ENCODE measurements at places on chromosomes 3 and 15. TPM values are rescaled to one million over a fixed set of nuclear protein-coding genes. Genes with fewer than 3 reads are reported as not detected.

GRCh38 chr15:92624401-92624991 is 31.1 kb downstream of the FAM174B start:
- peak overlapping the region; percentile 59 for H3K27ac ChIP-seq
- peak; percentile 19 for DNase-seq
- no peaks in the 10 kb centered on the region for H3K27me3 ChIP-seq
- H3K36me3 ChIP-seq: no peaks in the 10 kb centered on the region

DNA sequence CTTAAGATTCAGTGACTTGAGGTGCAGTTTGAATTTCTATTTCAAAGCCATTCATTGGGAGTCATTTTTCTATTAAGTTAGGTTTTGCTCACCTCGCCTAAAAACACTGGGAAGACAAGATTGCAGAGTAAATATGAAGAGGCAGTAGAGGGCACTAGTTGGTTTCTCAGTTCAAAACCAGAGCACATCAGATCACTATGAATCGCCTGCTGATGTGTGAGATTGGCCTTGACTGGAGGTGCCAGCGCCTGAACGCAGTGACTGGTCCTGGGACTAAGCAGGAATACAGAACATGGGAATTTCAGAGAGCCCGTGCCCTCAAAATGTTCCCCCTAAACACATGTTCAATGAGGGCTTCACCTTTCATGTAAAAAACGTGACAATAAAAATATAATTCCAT is 229.0 kb downstream of the ITPR1 start:
- no peaks in the 10 kb centered on the region for H3K36me3 ChIP-seq
- H3K27ac ChIP-seq: peak overlapping the region; percentile 79
- peaks cover 23% of the 10 kb centered on the region for H3K4me1 ChIP-seq
- DNase-seq: peak; percentile 57

- no peaks in the 10 kb centered on the region for H3K36me3 ChIP-seq
- no peaks in the 10 kb centered on the region for H3K27me3 ChIP-seq
- H3K4me3 ChIP-seq: no peak overlapping the region
Observed at GRCh38 chr15:38406436-38406835, 47.5 kb upstream of the FAM98B start.

TMEM42 gene
- not detected for total RNA-seq

DNA sequence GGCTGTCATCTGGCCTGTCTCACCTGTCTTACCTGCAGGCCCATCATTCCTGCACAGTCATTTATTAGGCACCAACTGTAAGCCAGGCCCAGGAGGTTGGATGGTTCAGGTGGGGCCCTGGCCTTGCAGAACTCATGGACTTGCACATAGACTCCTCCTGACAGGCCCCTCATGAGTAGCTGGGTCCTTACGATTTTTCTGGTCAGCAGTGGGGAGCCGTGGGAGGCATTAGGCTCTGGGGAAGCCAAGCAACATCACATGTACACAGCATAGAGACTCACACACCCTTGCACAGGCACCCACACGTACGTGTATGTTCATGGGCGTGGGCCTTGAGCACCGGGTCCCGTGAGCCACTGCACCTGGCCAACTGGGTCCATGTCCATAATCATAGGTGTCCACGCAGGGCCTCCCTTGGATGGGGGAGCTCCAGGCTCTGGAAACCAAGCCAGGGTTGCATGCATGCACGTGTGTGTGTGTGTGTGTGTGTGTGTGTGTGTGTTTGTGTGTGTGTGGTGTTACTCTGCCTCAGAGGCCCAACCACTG is 20.3 kb downstream of the CISH start:
- no peak overlapping the region for H3K4me3 ChIP-seq
- peak overlapping the region; percentile 65 for H3K27ac ChIP-seq
- H3K36me3 ChIP-seq: no peaks in the 10 kb centered on the region
- H3K4me1 ChIP-seq: peaks cover 18% of the 10 kb centered on the region
- no peaks in the 10 kb centered on the region for H3K27me3 ChIP-seq

DNA sequence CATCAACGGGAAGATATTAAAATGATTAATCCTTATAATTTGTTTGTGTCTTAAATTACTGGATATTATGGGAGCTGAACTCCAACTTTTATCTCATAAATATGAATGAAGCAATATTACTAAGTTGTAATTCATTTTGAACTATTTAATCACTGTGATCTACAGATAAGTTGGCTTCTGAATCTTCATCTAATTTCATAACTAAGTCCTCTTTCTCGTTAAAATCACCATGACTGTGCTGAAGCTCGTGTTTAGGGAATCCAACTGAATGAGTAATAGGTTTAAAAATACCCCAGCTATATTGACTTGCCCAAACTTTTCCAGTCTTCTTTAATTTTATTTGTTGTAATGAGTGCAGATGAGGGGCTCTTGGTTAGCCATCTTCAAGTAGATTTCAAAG is 14.1 kb downstream of the MDFIC2 start:
- no peak for DNase-seq
- H3K27ac ChIP-seq: no peak overlapping the region
- no peaks in the 10 kb centered on the region for H3K4me1 ChIP-seq
- H3K4me3 ChIP-seq: no peak overlapping the region

DNA sequence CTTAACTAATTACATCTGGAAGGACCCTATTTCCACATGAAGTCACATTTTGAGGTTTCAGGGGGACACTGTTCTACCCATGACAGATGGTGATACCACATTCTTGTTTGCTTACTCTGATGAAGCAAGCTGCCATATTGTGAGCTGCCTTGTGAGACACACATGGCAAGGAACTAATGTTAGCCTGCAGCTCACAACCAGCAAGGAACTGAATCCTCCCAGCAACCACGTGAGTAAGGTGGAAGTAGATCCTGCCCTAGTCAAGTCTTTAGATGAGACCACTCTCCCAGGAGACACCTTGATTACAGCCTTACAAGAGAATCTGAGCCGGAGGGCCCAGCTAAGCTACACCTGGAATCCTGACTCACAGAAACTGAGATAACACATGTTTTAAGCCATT is 160.1 kb downstream of the PDE8A start:
- H3K27ac ChIP-seq: no peak overlapping the region
- DNase-seq: no peak
- H3K27me3 ChIP-seq: no peaks in the 10 kb centered on the region
- no peaks in the 10 kb centered on the region for H3K4me1 ChIP-seq
- H3K4me3 ChIP-seq: no peak overlapping the region

DNA sequence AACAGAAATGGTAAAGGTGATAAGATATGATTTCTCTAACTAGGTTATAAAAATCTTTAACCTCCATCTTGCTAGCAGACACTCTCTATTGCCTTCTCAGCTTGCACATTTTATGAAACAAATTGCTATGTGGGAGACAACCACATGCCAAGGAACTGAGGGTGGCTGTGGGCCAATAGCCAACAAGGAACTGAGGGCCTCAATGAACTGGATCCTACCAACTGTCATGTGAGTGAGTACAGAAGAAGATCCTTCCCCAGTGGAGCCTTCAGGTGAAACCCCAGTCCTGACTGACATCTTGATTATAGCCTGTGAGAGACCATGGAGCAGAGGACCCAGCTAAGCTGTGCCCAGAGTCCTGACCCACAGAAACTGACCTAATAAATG is 129.2 kb upstream of the LRIG1 start:
- H3K4me1 ChIP-seq: no peaks in the 10 kb centered on the region
- no peak for DNase-seq
- H3K36me3 ChIP-seq: no peaks in the 10 kb centered on the region
- no peak overlapping the region for H3K27ac ChIP-seq
- no peak overlapping the region for H3K4me3 ChIP-seq

- no peaks in the 10 kb centered on the region for H3K36me3 ChIP-seq
- H3K4me1 ChIP-seq: peaks cover 14% of the 10 kb centered on the region
- no peak overlapping the region for H3K27ac ChIP-seq
- no peak overlapping the region for H3K4me3 ChIP-seq
Observed at GRCh38 chr15:73749533-73749932, 3.6 kb downstream of the INSYN1 start.

TMEM212 gene
- not detected for total RNA-seq

TM6SF1 gene
- total RNA-seq: 1.7 TPM

GRCh38 chr3:96331341-96331740 is 483.1 kb upstream of the EPHA6 start:
- H3K4me3 ChIP-seq: no peak overlapping the region
- no peak overlapping the region for H3K27ac ChIP-seq
- no peaks in the 10 kb centered on the region for H3K36me3 ChIP-seq
- DNase-seq: no peak
- H3K4me1 ChIP-seq: no peaks in the 10 kb centered on the region

DNA sequence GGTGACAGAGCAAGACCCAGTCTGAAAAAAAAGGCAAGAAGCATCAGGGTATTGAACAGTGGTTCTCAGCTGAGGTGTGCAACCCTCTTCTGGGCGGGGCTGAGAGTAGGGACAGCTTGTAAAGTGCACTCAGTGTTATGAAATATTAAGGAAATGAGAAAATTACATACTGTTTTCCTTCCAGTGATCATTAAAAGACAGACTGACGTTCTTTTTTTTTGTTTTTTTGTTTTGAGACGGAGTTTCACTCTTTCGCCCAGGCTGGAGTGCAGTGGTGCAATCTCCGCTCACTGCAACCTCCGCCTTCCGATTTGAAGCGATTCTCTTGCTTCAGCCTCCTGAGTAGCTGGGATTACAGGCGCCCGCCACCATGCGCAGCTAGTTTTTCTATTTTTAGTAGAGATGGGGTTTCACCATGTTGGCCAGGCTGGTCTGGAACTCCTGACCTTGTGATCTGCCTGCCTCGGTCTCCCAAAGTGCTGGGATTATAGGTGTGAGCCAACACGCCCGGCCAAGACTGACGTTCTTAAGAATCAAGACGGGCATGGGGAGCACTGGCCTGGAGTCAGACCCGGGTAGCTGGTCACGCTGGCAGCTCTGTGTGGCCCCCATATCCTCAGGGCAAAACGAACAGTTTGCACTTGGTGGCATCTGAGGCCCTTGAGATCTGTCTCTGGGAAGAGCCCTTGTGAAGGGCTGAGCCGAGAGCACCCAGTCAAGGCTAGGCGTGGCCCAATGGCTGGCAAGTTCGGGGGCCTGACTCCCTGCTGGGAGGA is 11.4 kb downstream of the MAN2A2 start:
- H3K27me3 ChIP-seq: no peaks in the 10 kb centered on the region
- no peak overlapping the region for H3K4me3 ChIP-seq
- no peak for DNase-seq

- H3K36me3 ChIP-seq: no peaks in the 10 kb centered on the region
- no peak overlapping the region for H3K4me3 ChIP-seq
- H3K4me1 ChIP-seq: no peaks in the 10 kb centered on the region
- DNase-seq: no peak
- no peaks in the 10 kb centered on the region for H3K27me3 ChIP-seq
Observed at GRCh38 chr3:171236265-171237008, 209.9 kb upstream of the SLC2A2 start.

DNA sequence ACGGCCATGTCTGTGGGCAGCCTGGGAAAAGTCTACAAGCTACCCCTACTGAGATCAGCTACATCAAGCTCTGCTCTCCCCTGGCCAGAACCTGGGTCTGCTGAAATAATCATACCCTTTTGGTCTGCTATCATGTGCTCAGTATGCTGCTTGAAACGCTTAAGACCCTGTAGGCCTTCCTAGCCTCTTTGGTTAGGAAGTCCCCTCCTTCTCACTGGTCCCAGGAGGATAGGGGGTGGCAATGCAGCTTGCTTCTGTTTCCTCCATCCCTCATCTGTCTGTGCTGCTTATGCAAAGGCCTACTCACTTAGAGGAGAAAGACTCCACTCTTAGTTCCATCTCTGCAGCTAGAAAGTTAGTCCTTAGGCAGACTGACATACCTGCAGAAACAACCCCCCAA is 118.2 kb upstream of the RASGRP1 start:
- no peaks in the 10 kb centered on the region for H3K4me1 ChIP-seq
- H3K27me3 ChIP-seq: no peaks in the 10 kb centered on the region
- no peaks in the 10 kb centered on the region for H3K36me3 ChIP-seq
- H3K4me3 ChIP-seq: no peak overlapping the region
- no peak overlapping the region for H3K27ac ChIP-seq
- DNase-seq: no peak

GRCh38 chr3:105032541-105032940 is 334.2 kb upstream of the ALCAM start:
- H3K27me3 ChIP-seq: no peaks in the 10 kb centered on the region
- H3K4me1 ChIP-seq: no peaks in the 10 kb centered on the region
- no peak for DNase-seq
- H3K4me3 ChIP-seq: no peak overlapping the region
- no peak overlapping the region for H3K27ac ChIP-seq
- H3K36me3 ChIP-seq: no peaks in the 10 kb centered on the region

- H3K36me3 ChIP-seq: no peaks in the 10 kb centered on the region
- H3K27ac ChIP-seq: no peak overlapping the region
- DNase-seq: no peak
- H3K4me1 ChIP-seq: no peaks in the 10 kb centered on the region
- no peaks in the 10 kb centered on the region for H3K27me3 ChIP-seq
- no peak overlapping the region for H3K4me3 ChIP-seq
Observed at GRCh38 chr3:23161896-23162570, 41.1 kb upstream of the UBE2E2 start.

GRCh38 chr3:194281766-194282165 is 69.4 kb downstream of the CPN2 start:
- no peaks in the 10 kb centered on the region for H3K27me3 ChIP-seq
- peaks cover 21% of the 10 kb centered on the region for H3K4me1 ChIP-seq
- H3K4me3 ChIP-seq: no peak overlapping the region
- peak; percentile 2 for DNase-seq
- no peak overlapping the region for H3K27ac ChIP-seq

HRG gene
- not detected for total RNA-seq

DNA sequence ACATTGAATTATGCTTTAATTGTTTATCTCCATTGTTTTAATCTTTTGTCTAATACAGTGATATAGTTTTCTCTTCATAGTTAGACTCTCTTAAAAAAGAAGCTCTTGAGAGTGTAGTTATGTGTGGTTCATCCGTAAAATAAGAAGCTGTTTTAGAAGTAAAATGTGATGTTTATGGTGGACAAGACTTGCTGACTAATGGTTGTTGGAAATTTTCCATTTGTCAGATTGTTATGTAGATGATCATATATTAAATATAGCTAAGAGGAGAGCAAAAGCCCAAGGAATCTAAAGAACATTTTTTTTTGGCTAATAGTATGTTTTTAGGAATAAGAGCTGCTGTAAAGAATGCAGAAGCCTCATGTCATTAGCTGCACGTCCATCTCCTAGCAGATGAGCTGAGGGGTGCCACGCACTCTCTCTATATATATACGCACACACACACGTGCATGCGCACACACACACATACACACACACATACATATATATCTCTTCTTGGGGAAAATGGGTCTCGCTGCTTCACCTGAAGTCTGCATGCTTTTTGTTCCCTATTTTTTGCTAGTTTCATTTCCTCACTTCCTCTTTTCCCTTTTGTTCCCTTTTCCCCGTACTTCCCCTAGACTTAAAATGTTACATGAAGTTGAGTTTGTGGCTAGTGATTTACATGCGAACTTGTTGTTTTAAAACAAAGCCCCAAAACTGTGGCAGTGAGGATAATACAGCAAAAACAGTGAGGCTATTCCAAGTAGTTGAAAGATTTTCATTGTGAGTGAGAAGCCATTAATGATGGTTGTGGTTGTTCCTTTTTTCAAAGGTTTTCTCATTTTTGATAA is 107.8 kb downstream of the MBNL1 start:
- peaks cover 66% of the 10 kb centered on the region for H3K4me1 ChIP-seq
- no peak overlapping the region for H3K4me3 ChIP-seq
- H3K27me3 ChIP-seq: no peaks in the 10 kb centered on the region
- peak overlapping the region; percentile 69 for H3K27ac ChIP-seq

- H3K27ac ChIP-seq: no peak overlapping the region
- H3K4me1 ChIP-seq: peaks cover 7% of the 10 kb centered on the region
- no peaks in the 10 kb centered on the region for H3K36me3 ChIP-seq
Observed at GRCh38 chr3:39848365-39848764, 39.0 kb downstream of the MYRIP start.

All from transverse colon (tissue), 4 donors.